ENCODE measurements at places on chromosomes 2 and 18. TPM values are rescaled to one million over a fixed set of nuclear protein-coding genes. Genes with fewer than 3 reads are reported as not detected.

DNA sequence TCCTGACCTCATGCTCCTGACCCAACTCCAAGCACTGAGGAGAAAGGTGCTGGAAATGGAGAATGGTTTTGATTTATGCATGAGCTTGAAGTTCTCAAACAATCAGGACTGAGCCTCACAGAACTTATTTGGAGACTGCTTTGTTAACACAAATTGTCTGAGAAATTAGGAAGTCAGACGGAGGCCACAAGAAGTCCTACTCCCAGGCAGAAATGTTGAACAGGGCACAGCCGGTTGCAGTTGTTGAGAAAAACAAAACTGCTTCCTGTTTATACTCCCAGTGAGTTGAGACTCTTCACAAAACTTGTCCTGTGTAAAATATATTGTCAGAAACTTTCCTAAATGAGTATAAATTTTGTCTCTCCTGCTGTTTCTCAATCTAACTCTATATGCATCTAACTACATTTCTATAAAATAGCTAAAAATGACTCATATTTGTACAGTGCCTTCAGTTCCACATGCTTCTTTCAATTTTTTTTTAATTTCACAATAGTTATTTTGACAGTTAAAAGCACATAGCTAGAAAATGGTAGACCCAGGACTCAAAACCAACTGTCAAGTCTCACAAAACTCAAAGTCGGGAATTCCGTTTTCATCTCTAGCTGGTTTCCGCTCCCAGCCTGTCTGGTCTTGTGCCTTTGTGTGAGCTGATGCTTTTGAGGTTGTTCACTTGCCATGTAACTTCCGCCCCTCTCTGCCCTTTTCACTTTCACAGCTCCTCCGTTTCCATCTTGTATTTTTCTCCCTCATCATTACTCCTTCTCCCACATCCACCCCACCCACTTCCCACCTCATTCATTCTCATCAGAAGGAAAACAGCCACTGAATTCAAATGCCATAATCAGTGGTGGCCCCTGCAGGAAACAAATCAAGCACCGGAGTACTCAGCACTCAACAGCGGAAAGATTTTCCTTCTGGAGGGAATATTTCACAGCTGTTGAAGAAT lies 215.0 kb downstream of the SUCLG1 start:
- DNase-seq: no peak

GRCh38 chr2:232350804-232351685 lies 27.5 kb upstream of the ALPP start:
- no peak for DNase-seq

DNA sequence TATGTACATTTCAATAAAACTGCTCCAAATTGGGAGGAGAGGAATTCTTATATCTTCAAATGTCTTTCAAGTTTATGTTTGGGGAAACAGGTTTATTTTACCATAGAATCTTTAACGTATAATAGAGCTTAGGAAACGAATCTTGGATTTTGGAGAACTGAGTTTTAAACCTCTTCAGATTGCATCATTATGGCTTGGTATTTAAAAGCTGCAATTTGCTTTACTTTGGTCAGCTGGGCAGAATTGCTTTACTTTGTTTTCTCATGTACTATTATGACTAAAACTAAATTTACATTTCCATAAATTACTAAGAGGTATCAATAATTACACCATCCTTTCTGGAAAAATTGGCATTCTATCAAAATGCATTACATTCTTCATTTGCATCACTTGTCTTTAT lies 54.6 kb downstream of the BAZ2B start:
- no peak for DNase-seq

GRCh38 chr2:131112529-131112928 lies 7.4 kb downstream of the PLEKHB2 start:
- no peak for DNase-seq

GRCh38 chr2:11433822-11434221 lies 32.1 kb downstream of the E2F6 start:
- DNase-seq: no peak

GRCh38 chr2:110744429-110744828 lies 12.1 kb downstream of the ACOXL start:
- no peak for DNase-seq

- DNase-seq: no peak
Observed at GRCh38 chr18:58452454-58453166, 176.3 kb downstream of the ALPK2 start.

Gene REG3A
- not detected for total RNA-seq

GRCh38 chr18:48923746-48924629 lies 26.8 kb downstream of the SMAD7 start:
- DNase-seq: no peak

DNA sequence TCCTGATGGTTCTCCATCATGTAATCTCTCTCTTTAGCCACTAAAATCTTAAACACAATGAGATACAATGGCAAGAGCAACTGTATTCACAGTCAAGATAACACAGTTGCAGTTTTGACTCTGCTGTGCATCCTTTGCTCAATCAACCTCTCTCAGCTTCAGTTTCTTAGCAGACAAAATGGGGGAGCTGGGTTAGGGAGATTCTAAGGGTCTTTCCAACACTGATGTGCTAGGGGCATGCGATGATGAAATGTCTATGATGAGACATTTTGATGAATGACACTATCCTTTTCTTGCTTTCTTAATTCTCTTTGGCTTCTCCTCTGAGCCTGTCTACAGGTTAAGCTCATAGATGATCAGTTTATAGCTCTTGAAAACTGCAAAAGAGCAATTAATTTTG lies 1.1 kb downstream of the SERPINB10 start:
- no peak for DNase-seq

GRCh38 chr18:54280220-54280569 lies 10.9 kb downstream of the POLI start:
- DNase-seq: no peak

DNA sequence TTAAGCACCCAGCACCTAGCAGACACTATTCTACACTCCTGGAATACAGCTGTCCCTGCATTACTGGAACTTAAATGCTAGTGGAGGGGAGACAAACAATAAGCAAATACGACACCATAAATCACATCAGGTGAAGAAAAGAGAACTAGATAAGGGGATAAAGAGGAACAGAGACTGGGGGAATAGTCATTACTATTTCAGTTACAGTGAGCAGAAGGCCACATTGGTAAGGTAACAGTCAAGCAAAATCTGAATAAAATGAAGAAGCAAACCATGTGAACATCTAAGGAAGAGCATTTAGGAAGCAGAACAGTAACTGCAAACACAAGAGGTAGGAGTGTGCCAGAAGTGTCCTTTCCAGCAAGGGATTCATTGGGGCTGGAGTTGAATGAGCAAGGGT lies 77.0 kb upstream of the PTPRM start:
- no peak for DNase-seq

DNA sequence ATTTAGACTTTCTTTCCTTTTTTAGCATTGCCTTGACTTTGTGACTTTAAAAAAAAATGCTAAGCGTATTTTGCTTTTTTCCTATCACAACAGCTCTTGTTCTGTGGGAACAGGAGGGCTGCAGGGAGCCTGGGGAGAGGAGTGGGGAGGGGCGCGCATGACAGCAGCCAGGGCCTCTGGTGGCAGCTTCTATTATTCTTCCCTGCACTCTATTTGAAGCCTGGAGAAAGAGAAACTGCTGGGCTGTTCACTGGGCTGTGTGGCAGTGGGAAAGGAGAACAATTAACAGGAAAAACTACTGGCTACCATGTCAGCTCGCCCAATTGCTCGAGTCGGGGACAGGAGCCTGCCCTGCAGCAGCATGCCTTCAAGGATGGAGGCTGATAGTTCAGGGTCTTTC lies 119.0 kb upstream of the ZBTB14 start:
- DNase-seq: no peak

Gene NPPC
- total RNA-seq: not detected

Gene COX5B
- 205 TPM for total RNA-seq

Gene ADRA2B
- 0.07 TPM for total RNA-seq

Gene NPHP1
- 2.5 TPM for total RNA-seq

Gene STK39
- total RNA-seq: 25.7 TPM

Gene AKAIN1
- not detected for total RNA-seq

- no peak for DNase-seq
Observed at GRCh38 chr2:179467111-179467510, 202.5 kb upstream of the SESTD1 start.

DNA sequence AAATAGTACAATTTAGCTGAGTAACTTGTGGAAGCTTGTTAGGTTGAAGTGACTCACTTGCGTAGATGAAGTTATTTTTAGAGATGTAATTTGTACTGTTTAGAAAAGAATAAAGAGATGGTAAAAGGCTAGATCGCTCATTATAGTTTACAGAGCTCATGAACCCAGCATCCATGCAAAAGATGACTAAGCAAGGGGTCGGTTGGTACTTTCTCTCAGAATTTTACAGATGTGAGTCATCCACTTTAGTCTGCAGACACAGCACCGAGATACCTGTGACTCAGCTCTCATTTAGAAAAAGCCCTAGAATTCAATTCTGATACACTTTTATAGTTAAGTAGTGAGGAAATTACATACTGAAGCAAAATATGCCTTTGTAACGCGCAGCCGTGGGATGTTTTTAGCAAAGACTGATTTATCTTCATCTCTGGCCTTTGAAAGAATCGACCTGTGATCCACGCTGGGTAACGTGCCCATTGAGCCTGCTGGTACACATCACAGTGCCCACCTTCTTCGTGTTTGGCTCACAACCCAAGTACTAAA lies 116.5 kb upstream of the FOSL2 start:
- no peak for DNase-seq

Gene ANKRD53
- not detected for total RNA-seq

- DNase-seq: no peak
Observed at GRCh38 chr2:198917926-198918720, 539.6 kb downstream of the SATB2 start.

- no peak for DNase-seq
Observed at GRCh38 chr2:42756150-42756775, 7.7 kb downstream of the OXER1 start.

Gene ANTXR1
- total RNA-seq: 0.22 TPM

Gene NR4A2
- 21.9 TPM for total RNA-seq

DNA sequence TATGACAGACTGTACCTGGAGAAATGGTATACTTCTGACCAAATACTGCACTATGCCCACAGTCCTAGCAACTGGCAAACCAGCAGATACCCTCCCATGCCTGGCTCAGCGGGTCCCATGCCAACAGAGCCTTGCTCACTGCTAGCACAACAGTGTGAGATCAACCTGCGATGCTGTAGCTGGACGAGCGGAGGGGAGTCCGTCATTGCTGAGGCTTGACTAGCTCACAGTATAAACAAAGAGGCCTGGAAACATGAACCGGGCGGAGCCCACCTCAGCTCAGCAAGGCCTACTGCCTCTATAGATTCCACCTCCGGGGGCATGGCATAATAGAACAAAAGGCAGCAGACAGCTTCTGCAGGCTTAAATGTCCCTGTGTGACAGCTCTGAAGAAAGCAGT lies 93.2 kb upstream of the CAB39 start:
- no peak for DNase-seq

Gene FBLN7
- total RNA-seq: 2.1 TPM

DNA sequence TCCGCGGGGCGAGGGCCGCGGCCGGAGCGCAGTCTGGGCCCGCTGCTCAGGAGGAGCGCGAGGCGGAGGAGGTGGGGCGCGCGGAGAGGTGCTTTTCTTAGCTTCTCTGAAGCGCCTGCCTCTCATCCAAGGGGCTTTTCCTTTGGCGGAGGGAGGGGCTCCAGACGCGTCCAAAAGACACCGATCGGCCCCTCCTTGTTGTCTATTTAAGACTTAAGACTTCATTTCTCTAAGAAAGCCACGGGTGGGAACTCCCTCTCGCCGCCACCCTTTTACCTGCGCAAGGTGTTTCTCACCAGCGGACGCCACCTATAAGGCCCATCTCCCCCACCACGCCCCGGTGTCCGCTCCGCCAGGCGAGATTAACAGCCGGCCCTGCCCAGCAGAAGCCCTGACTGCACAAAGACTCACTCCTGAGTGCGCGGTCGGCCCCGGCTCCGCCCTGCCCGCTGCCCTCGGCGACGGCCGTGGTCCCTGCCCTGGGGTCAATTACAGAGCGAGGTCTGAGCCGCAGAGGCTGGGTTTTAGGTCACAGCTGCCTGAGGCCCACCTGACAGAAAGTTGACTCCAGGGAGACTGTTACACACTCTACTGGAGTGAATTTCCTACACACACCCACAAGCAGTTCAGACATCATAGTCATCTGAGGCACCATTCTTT lies at the start of gene DSC2:
DSC2 (minus strand) TSS at position 397 of the 660 bp plus-strand sequence. CDS start 450 bp downstream, outside the sequence.
- no peak for DNase-seq

Data from CD8-positive, alpha-beta memory T cell (primary cell).